Activated naive CD8-positive, alpha-beta T cell treated with anti-CD3 and anti-CD28 coated beads, Interleukin-2, amount 50 U/mL, for 24 hours (primary cell): ENCODE measurements at places on chromosomes 11 and 22.
A peak's percentile ranks its signal among the peaks of the same experiment; 100 is the strongest.

DNA sequence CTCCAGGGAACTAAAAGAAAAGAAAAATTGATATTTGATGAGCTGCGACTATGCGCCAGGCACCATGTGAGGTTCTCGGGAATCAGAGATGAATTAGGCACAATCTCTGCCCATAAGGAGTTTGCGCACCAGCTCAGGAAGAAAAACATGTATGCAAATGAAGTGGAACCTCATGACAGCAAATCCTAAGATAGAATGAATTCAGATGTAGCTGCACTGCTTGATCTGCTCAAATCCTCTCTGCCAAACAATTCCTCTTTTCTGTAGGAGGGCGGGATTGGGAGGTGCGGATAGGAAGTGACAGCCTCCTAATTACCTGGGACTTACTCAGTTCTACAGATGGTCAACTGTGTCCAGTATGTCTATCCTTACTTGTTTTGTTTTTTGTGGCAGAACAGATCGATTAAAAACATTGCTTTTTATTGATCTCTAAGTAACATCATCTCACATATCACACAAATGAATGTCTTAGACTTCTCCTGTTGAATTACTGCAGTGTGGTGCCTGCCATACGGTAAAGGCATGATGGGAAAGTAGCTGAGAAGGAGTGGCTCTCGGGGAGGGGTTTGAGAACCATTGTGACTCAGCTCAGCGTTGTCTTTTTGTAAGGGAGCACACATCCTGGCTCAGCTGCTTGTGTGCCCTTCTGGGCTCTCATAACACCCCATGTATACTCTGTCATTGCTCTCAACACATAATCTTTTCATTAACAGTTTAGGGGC lies 13.9 kb downstream of the CRTAM start:
- peak overlapping the region; percentile 97 for H3K27ac ChIP-seq
- H3K4me1 ChIP-seq, result peaks cover 93% of the 10 kb centered on the region
- DNase-seq, result peak; percentile 45
- peaks cover 3% of the 10 kb centered on the region for H3K27me3 ChIP-seq
- H3K36me3 ChIP-seq, result peaks cover 55% of the 10 kb centered on the region

- H3K27ac ChIP-seq, result no peak overlapping the region
- DNase-seq, result no peak
- H3K4me3 ChIP-seq, result no peak overlapping the region
- no peaks in the 10 kb centered on the region for H3K27me3 ChIP-seq
- peaks cover 40% of the 10 kb centered on the region for H3K4me1 ChIP-seq
- H3K36me3 ChIP-seq, result no peaks in the 10 kb centered on the region
Observed at GRCh38 chr11:1869427-1870325, 16.8 kb downstream of the LSP1 start.

DNA sequence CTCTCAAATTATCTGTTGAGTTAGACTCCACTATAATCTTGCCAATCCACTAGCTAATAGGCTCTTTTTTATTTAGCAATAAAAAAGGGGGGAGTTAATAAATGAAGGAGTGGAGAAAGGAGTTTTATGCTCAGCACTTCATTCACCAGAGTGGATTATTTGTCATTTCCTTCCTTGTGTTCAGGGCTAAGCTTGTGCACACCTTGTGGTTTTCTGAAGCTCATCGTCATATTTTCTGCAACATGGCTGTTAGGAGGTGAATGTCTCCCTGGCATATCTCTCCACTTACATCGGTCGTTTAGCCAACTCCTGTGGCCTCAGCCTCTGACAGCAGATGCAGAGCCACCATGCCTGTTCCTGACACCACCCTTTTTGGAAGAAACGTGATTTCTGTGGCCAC lies 83.9 kb upstream of the MTNR1B start:
- H3K27me3 ChIP-seq, result no peaks in the 10 kb centered on the region
- no peak overlapping the region for H3K27ac ChIP-seq
- no peaks in the 10 kb centered on the region for H3K36me3 ChIP-seq
- H3K4me1 ChIP-seq, result no peaks in the 10 kb centered on the region

DNA sequence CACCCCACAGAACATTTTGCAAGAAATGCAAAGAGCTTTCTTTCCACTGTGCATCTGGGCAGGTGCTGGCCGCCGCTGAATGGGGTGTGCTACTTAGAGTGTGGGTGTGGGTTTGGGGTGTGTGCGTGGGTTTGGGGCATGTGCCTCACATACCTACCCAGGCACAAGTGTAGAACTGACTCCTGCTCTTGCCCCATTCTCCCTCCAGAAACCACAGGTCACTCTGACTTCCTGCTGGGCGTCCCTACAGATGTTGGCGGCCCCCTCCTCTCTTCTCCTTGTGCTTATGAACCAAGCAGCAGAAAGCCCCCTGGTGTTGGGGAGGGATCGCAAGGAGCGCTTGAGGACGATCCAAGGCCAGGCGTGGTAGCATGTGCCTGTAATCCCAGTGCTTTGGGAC lies 63.9 kb downstream of the GRIK4 start:
- no peak overlapping the region for H3K27ac ChIP-seq
- no peaks in the 10 kb centered on the region for H3K36me3 ChIP-seq
- DNase-seq, result no peak
- H3K4me3 ChIP-seq, result no peak overlapping the region
- peaks cover 43% of the 10 kb centered on the region for H3K27me3 ChIP-seq

DNA sequence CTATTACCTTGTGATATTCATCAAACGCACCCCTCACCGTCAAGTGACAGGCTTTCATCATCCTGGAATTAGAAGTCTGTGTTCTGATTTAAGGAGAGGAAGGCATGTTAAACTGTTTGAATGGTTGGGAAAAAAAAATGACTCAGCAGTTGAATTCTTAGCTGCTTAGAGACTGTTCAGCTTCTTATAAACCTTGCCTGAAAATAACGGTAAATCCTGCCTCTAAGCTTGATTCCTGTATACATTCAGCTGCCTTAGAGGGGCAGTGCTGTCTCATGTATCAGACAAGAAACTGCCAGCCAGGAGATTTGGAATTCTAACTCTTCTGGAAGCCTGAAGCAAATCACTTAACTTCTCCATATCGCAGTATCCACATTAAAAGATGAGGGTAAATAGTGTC lies 437.4 kb downstream of the JRKL start:
- no peak for DNase-seq
- H3K4me3 ChIP-seq, result no peak overlapping the region
- no peak overlapping the region for H3K27ac ChIP-seq
- H3K4me1 ChIP-seq, result no peaks in the 10 kb centered on the region
- H3K36me3 ChIP-seq, result no peaks in the 10 kb centered on the region

- H3K4me1 ChIP-seq, result no peaks in the 10 kb centered on the region
- H3K27ac ChIP-seq, result no peak overlapping the region
- no peaks in the 10 kb centered on the region for H3K27me3 ChIP-seq
- no peak overlapping the region for H3K4me3 ChIP-seq
Observed at GRCh38 chr11:129453293-129453721, 77.7 kb downstream of the BARX2 start.

- H3K36me3 ChIP-seq, result peaks cover 3% of the 10 kb centered on the region
- no peak overlapping the region for H3K4me3 ChIP-seq
- no peak overlapping the region for H3K27ac ChIP-seq
- no peak for DNase-seq
Observed at GRCh38 chr11:33742249-33742851, 6.1 kb upstream of the CD59 start.

GRCh38 chr11:9301720-9302119 lies 12.7 kb downstream of the TMEM41B start:
- no peak for DNase-seq
- no peak overlapping the region for H3K27ac ChIP-seq
- no peaks in the 10 kb centered on the region for H3K27me3 ChIP-seq
- peaks cover 2% of the 10 kb centered on the region for H3K36me3 ChIP-seq

DNA sequence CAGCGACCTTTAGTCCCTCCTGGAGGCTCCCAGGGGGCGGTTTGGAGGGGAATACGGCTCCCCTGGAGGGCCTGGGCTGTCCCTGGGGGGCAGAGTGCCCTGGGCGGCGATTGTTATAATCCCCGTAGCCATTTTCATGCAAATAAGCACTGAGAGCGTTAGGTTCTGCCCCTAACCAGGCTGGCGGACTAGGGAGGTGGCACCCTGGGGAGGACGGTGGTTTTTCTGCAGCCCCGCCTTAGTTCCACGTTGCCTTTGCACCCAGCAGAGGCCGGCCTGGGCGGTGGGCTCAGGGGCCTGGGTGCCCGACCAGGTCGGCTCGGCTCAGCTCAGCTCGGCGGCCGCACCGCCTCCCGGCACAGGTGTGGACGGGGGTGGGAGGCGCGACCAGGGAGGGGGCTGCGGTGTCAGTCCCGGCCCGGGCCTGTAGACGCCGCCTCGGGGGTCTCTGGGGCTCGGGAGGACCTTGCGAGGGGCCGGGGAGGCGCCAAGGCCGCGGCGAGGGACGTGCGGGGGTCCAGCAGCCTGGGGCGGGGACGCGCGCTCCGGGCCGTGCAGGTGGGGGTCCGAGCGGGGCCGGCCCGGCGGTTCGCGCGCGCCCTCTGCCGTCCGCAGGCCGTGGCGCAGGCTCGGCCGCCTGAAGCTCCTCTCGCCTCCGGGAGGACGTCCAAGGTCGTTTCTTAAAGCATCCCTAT lies 2.3 kb upstream of the DUSP8 start:
- peaks cover 14% of the 10 kb centered on the region for H3K4me1 ChIP-seq
- peak; percentile 66 for DNase-seq

GRCh38 chr11:96211436-96211835 lies 131.6 kb downstream of the MAML2 start:
- no peak for DNase-seq
- peaks cover 96% of the 10 kb centered on the region for H3K4me1 ChIP-seq
- H3K4me3 ChIP-seq, result peak overlapping the region; percentile 57
- peak overlapping the region; percentile 96 for H3K27ac ChIP-seq
- peaks cover 3% of the 10 kb centered on the region for H3K36me3 ChIP-seq

- no peaks in the 10 kb centered on the region for H3K36me3 ChIP-seq
- no peaks in the 10 kb centered on the region for H3K4me1 ChIP-seq
- H3K27me3 ChIP-seq, result peaks cover 2% of the 10 kb centered on the region
Observed at GRCh38 chr11:87966216-87966615, 209.0 kb downstream of the RAB38 start.

DNA sequence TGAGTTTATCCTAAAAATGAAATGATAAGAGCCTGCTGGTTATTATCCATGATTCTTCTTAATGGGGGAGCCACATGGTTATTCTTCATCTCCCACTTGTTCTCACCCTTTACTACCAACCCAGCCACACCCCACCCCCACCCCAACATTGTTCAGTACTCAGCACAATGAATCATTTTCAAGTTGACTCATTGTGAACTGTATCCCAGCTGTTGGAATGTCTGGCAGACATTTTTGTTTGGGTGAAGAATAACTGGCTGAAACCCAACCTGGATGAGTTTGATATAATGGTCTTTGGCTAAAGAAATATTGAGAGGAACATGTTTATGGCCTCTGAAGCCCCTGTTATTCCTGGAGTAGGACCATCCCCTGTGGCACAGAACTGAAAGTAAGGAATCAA lies 136.2 kb downstream of the ELP4 start:
- H3K36me3 ChIP-seq, result peaks cover 9% of the 10 kb centered on the region
- DNase-seq, result no peak
- H3K4me1 ChIP-seq, result no peaks in the 10 kb centered on the region
- H3K27ac ChIP-seq, result no peak overlapping the region
- no peak overlapping the region for H3K4me3 ChIP-seq
- H3K27me3 ChIP-seq, result no peaks in the 10 kb centered on the region

DNA sequence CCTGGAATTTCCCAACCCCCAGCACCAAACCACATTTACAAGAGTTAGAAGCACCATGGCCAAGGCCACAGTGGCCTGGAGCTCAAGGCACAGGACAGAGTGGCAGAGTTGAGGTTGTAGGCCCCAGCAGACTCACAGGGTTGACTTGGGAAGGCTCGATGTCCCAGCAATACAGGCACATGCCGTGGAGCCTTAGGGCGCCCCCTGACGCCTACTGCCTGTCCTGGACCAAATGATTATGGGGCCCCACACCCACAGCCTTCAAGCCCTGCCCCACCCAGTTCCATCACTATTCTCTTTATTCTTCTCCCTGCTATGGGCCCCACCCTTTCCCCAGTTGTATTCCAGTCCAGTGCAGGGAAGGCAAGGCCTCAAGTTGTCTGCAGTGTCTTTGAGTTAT lies at the start of gene CCDC179:
Gene CCDC179 (minus strand): TSS at position 234 of the 400 bp plus-strand sequence. CDS start 53 bp downstream, at position 181.
- no peaks in the 10 kb centered on the region for H3K4me1 ChIP-seq
- H3K27ac ChIP-seq, result no peak within 1 kb of the TSS
- no peak within 1 kb of the TSS for H3K4me3 ChIP-seq
- no peaks in the 10 kb centered on the region for H3K27me3 ChIP-seq
- no peaks in the 10 kb centered on the region for H3K36me3 ChIP-seq

DNA sequence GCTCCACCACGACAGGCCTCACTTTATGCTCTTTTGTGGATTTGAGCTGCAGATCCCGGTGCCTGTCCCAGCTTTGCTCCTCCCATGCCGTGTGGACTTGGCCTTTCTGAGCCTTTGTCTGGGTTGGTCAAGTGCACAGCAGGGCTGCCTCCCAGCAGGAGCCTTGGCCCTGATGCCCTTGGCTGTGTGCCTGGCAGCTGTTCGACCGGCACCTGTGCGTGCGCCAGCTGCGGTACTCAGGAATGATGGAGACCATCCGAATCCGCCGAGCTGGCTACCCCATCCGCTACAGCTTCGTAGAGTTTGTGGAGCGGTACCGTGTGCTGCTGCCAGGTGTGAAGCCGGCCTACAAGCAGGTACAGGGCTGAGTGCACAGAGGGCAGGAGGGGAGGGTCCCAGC lies 46.5 kb downstream of the MYO7A start:
- H3K36me3 ChIP-seq, result no peaks in the 10 kb centered on the region
- no peaks in the 10 kb centered on the region for H3K27me3 ChIP-seq
- no peaks in the 10 kb centered on the region for H3K4me1 ChIP-seq
- no peak overlapping the region for H3K4me3 ChIP-seq
- H3K27ac ChIP-seq, result no peak overlapping the region

GRCh38 chr11:32305460-32305859 lies 129.9 kb downstream of the WT1 start:
- no peak for DNase-seq
- H3K27me3 ChIP-seq, result no peaks in the 10 kb centered on the region
- no peak overlapping the region for H3K4me3 ChIP-seq
- H3K4me1 ChIP-seq, result no peaks in the 10 kb centered on the region
- H3K27ac ChIP-seq, result no peak overlapping the region

DNA sequence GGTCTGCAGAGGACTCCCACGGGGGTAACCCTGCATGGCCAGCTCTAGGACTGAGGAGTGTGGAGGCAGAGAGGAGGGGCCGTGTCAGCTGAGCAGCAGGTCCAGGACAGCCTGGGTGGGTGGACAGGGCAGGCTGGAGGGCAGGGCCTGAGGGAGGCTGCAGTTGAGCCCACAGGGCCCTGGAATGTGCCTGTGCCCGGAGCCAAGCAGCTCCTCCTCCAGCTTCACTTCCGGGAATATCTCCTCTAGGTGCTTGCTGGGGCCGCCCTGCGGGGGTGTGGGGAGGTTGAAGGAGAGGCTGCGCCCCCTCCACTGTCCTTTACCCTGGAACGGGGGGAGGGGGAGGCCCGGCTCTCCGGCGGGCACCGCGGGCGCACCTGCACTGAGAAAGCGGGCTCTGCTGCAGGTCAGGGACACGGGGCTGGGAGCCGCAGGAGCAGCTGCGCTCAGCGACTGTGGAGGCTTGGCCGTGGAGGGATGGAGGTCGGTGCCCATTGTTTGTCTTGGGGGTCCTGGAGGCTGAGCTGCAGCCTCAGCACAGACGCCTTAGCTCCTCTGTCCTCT lies 1293.2 kb downstream of the BRD1 start:
- DNase-seq, result no peak
- H3K27ac ChIP-seq, result no peak overlapping the region
- no peaks in the 10 kb centered on the region for H3K27me3 ChIP-seq
- H3K36me3 ChIP-seq, result no peaks in the 10 kb centered on the region
